ENCODE measurements at places on chromosomes 4 and X.

DNA sequence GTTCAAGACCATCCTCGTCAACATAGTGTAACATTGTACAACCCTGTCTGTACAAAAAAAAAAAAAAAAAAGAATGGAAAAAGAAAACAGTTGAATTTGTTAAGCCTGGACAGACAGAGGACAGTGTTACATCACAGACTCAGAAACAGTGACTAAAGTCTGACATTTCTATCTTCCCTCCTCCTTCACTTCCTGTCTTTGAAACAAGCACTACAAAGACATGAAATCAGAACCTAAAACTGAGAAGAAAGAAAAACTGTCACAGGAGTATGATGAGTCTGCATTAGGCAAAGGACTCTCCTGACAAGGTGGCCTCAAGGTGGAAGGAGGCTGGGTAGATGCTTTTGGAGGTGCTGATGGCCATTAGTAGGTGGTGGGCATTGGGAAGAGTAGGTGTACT is 126.7 kb downstream of the RBM47 start:
- DNase-seq = no peak

- no peak for DNase-seq
These were observed 112.8 kb upstream of the ATXN3L start for GRCh38 chrX:13432414-13433297.

GRCh38 chr4:62119195-62119594 is 919.1 kb downstream of the ADGRL3 start:
- no peak for DNase-seq

DNA sequence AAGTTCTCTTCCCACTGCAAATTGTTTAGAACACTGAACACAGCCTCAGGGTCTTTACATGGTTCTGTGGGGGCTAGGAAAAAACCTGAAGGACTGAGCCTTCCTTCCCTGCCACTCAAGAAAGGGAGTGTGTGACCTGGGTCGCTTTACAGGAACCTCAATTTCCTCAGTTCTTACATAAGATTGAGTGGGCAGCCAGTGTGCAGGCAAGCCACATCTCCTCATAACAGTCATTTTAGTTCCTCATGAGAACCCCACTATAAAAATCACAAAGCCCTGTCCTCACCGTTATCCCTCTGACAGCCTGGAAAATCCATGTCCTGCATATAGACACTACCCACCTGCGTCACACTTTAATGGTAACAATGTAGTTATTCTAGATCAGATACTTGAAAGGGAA is 2.1 kb upstream of the ETDC start:
- no peak for DNase-seq

GRCh38 chrX:154097003-154097588 is 421 bp downstream of the MECP2 start:
- peak; percentile 2 for DNase-seq

- no peak for DNase-seq
These were observed 109.4 kb downstream of the PDHA2 start for GRCh38 chr4:95949136-95949765.

GRCh38 chr4:19239565-19239964 is 1012.1 kb upstream of the SLIT2 start:
- no peak for DNase-seq

- DNase-seq = no peak
These were observed 21.5 kb downstream of the NAT8L start for GRCh38 chr4:2080429-2081300.

DNA sequence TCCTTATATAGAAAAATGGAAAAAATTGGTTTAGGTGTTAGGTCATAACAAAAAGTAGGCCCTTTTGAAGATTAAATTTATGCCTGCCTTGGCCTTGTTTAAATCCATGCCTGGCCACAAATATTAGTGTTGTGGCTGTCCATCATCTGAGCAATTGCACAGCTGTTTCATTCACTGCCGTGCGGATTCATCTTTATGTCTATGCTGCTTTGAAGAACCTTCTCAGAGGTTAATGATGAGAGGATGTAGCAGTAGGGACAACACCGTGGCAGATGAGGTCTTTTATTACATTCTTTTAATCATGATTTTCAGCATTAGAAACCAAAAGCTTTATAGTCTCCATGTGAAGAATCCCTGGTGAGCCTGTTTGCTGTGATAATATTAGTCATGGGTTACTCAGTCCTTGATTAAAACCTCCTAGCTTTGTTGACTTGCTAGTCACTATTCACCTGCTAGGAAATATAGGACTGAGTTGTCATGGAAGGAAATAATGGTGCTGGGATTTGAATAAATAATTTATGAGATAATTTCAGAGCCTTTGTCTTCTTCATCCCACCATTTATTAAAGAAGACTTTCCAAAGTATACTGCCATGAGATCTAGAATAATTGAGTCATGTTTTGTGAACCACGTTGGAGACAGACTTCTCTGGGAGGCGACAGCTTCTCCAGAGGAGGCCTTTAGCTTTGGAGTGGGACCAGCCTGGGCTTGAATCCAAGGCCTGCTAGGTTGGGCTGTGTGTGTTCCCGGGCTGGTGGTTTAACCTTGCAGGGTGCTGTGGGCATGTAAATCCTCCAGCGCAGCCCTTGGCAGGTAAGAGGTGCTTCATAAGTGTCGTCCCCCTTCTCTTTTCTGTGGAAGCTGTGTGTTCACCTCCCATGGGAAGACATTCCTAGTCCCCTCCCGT is 53.5 kb downstream of the PTTG2 start:
- no peak for DNase-seq

DNA sequence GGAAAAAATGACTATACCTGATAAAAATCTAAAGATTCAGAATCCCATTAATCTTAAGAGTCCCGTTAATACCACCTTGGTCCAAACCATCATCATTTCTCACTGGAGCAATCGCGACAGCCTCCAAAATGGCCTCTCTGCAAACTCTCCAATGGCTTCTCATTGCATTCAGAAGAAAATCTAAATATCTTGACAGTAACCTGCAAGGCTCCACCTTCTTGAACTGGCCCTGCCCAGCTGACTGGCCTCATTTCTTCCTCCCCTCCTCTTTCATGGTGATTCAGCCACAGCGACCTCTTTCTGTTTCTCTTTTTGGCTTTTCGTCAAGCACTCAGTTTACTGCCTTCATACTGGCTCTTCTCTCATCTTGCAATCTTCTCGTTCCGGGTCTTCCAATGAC is 56.2 kb upstream of the GPRIN3 start:
- no peak for DNase-seq

DNA sequence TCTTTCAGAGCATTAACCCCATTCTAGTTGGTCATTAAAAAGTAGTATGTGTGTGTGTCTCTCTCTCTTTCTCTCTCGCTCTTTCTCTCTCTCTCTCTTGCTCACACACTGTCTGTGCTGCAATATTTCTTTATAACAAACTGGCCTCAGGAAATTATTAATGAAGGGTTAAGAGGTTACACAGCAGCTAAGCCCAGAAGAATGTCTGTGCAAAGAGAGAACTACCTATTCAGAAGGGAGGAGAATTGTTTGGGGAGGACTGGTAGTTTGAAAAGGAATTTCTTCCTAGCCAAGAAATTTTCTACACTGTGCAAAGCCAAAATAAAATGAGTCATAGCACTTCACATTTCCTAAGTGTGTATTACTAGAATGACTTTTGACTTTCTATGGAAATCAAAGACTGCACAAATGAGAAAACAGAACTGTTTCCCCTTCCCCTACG is 22.2 kb downstream of the PDGFC start:
- no peak for DNase-seq

- no peak for DNase-seq
These were observed 1.6 kb upstream of the SMARCA5 start for GRCh38 chr4:143511906-143512305.

DNA sequence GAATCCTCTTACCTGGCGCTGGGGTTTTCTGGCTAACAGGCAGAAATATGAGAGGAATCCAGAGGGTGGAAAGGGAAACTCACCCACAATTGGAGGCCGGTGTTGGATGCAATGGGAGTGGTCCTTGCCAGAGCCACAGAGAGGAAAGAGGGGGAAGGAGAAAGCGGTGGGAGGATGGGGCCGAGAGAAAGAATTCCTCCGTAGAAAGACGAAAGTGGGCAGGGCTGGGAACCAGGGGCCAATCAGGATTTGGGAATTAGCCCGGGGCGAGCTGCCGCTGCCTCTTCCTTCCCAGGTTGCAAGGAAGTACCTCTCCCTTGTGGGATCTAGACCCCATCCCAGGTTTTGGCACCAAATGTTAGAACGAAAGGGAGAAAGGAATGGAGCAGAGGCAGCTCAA is 83.1 kb upstream of the SPIN4 start:
- DNase-seq = no peak

DNA sequence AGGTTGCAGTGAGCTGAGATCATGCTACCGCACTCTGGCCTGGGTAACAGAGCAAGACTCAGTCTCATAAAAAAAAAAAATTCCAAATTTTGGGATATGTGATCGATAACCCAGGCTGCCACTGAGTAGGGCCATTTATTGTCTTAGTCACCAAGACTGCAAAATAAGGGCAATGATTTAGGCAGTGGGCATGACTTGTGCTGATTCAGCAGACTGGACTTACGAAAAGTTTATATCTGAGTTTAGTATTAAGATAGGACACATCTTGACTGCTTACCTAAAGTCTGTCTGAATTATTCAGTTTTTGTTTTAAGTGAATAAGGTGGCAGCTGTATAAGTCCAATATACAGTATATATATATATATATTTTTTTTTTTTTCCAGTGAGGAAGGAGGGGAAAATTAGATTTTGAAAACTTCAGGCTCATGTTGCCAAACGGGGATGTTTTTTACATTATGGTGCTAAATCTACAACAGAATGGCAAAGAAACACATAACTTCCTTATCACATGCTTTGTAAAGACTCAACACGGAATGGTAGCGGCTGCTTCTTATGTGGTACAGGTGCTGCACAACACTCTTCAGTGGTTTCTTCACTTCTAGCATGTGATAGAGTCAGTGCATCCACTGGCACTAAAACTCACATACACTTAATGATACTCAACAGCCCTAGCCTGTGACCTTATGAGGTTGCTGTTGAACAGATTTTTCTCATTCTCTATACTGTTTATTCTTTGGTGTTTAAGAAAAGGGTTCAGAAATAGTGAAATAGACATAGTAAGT is 6.5 kb downstream of the TEX13D start:
- DNase-seq = no peak

DNA sequence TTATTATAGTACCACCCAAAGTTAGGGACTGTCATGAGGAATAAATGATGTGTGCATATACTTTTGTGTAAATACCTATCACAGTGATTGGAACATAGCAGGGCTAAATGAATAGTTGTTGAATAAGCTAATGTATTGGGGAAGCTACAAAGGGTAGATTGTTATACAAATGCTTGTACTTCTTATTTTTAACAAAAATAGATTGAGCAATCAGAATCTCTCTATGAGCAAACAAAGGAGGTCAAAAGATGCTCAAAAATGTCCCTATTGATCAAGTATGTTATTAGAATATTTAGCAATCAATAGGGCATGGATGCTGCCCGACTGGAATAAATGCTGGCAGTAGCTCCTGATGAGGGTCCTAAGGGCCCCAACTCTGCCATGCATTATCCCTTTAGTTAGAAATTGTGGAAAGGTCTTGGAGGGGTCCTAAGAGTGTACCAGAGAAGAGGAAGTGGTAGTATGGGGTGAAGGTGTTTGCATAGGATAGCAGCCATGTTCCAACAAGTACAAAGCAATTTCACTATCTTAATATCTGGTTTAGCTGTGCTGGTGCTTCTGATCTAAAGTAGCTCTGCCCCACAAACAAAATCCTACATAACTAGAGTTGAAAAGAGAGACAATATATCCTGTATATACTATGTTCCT is 33.1 kb upstream of the TAPT1 start:
- no peak for DNase-seq

DNA sequence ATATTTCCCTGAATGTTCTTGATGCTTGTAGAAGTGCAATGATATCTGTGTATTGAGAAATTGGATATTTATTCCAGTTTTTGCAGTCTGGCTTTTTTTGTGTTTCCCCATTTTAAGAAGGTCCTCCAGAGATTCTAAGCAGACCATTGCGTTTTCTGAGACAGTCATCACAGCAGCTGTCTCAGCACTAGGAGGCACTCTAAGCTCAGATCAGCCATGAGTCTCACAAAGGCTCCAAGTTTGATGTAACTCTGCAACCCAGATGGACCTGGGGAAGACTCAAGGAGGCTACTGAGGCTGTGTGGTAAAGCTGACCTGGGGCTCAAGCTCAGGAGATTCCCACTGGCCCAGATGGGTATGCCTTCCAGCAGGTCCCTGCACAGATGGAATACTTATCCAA is 89.3 kb upstream of the CYLC1 start:
- DNase-seq = no peak

- no peak for DNase-seq
These were observed 113.8 kb upstream of the WDR17 start for GRCh38 chr4:175951794-175952193.

- no peak for DNase-seq
These were observed 429 bp downstream of the UVSSA start for GRCh38 chr4:1347410-1347864.

GRCh38 chr4:13992041-13992440 is 364.5 kb upstream of the BOD1L1 start:
- DNase-seq = no peak

DNA sequence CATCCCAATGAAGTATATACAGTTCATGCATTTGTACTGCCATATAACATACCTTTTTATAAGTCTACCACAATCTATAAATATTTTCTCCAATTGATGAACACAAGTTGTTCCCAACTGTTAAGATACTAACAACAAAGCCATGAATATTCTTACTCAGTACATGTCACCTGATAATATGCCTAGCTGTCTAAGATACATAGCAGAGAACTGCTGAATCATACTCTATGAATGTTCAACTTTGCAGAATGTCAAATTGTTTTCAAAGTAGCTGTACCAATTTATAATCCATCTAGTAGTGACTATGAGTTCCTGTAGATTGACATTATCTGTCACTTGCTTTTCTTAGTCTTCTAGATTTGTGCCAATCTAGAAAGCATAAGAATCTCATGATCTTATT is 84.9 kb downstream of the RAB28 start:
- no peak for DNase-seq

GRCh38 chr4:41146196-41146595 is 68.1 kb downstream of the APBB2 start:
- no peak for DNase-seq

- no peak for DNase-seq
These were observed 458.6 kb upstream of the INTU start for GRCh38 chr4:127174201-127174600.

- DNase-seq = no peak
These were observed 130.2 kb downstream of the TMA16 start for GRCh38 chr4:163624727-163625126.

DNA sequence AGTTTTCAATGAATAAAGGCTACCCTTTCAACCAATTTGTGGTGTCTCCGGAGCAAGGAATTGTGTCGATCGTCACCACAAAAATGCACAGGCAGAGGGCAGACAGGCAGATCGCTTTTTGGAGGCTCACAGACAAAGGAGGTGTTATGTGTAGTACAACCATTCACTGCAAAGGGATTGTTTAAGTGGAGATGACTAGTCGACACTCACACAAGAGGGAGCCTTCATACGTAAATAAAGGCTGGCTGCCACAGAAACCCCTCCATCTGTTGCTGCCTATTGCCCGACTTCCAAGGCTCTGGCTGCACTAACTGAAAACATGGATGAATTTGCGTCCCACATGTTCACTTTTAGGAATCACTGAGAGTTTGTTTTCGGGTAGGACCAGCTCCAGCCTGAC is 281.1 kb downstream of the NKX6-1 start:
- DNase-seq = no peak

GRCh38 chr4:89177807-89178206 is 66.5 kb downstream of the TIGD2 start:
- no peak for DNase-seq

GRCh38 chr4:161841759-161842158 is 322.0 kb downstream of the FSTL5 start:
- DNase-seq = no peak

Data from NCI-H1436 treated with DMSO at 0.1 percent for 48 hours (cell line).